ENCODE measurements at places on chromosomes 12 and 14.

GRCh38 chr12:9064201-9064814 lies 51.4 kb downstream of the A2M start:
- H3K27ac ChIP-seq: peak overlapping the region; percentile 75
- no peaks in the 10 kb centered on the region for H3K4me1 ChIP-seq
- H3K4me3 ChIP-seq: peak overlapping the region; percentile 95

DNA sequence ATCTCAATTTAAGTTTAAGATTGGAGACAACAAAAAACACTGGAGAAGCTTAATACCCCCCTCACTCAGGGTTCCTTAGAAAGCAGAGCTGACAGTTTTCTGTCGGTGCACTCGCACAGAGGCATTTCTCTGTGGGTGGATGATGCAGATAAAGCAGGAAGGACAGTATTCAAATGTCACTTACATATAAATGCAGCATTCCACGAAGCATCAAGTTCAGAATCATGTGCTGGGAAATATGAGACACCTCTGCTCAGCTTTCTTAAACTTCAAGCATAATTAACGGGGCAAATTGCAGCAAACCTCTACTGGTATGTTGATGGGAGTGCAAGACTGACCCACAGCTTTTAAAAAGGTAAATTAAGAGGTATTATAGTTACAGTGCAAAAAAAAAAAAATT lies 68.7 kb downstream of the DICER1 start:
- DNase-seq: no peak
- H3K4me3 ChIP-seq: no peak overlapping the region
- no peaks in the 10 kb centered on the region for H3K27me3 ChIP-seq

DNA sequence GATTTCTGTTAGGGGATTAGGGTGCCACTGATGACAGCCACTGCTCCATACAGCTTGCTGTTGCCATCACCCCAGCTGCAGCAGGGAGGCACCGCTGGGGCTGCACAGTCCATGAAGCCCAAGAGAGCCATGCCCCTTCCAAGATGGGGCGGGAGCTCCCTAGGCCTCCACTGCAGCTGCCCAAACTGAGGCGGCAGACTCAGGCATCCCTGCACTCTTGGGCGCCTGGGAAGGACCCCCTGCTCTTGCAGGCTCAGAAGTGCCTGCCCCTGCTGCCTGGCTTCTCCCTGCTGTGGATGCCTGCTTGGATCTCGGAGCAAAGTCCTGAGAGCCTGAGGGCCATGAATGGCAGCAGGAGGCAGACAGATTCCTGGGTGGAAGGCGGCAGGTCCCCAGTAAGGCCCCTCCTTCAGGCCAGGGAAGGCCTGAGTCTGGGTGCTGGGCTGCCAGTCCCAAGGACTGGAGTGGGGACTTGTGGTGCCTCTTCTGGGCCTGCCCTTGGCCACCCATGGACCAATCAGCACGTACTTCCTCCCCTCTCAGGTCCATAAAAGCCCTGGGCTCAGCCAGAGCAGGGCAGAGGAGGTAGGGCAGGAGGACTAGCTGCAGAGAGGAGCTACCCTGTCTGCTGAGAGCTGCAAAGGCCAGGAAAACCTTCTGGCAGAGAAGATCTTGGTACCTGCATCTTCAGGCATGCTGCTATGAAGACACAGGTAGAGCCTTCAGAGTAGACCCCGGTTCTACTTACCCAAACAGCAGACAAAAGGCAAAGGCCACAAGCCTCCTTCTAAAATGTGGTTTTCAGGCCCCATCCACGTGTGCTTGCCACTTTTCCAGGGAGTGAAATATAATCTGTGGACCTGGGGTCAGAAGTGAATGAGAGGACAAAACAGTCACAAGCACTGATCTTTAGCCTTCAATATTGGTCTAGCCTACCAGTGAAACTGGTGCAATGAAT lies 30.0 kb upstream of the STK38L start:
- DNase-seq: no peak

DNA sequence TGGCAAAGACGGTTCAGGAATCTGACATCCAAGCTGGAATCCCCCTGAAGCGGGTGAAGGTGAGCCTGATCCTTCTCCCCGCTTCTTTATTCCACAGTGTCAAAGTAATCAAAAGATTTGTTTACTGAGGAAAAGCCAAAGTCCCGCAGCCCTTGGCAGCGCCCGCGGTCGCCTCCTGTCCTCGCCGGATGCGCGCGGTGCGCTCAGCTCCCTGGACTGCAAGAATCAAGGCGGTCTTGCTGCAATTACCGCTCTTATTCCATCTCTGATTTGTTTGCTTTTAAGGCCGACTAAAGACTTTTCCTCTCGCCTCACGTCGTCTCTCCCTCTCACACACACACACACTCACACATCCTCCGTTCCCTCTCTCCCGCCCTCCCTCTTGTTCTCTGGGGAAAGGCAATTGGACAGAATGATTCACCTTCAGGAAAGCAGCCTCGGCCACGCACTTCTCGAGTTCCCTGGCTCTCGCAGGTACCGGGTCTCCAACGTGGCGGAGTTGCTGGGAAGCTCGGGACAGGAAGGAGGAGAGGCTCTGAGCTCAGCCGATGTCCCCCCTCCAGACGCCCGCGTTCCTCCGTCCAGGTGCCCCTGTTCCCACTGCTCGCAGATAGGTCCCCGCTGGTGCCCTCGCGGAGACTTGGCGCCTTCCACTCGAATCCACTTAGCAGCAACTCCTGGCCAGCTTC lies 68.6 kb upstream of the USP15 start:
- no peaks in the 10 kb centered on the region for H3K27me3 ChIP-seq
- no peaks in the 10 kb centered on the region for H3K4me1 ChIP-seq
- no peaks in the 10 kb centered on the region for H3K36me3 ChIP-seq
- H3K4me3 ChIP-seq: peak overlapping the region; percentile 62
- DNase-seq: peak; percentile 40
- no peak overlapping the region for H3K27ac ChIP-seq

GRCh38 chr14:98203421-98203820 lies 1068.6 kb downstream of the BCL11B start:
- no peak for DNase-seq
- H3K36me3 ChIP-seq: no peaks in the 10 kb centered on the region
- H3K27ac ChIP-seq: no peak overlapping the region
- no peaks in the 10 kb centered on the region for H3K27me3 ChIP-seq
- H3K4me1 ChIP-seq: no peaks in the 10 kb centered on the region

- no peak overlapping the region for H3K27ac ChIP-seq
- H3K4me3 ChIP-seq: no peak overlapping the region
- no peak for DNase-seq
These were observed 117.4 kb downstream of the EML1 start for GRCh38 chr14:99910337-99911309.

Measured in aorta (tissue), 5 donors.